ENCODE measurements at places on chromosomes 7 and 10. TPM values are rescaled to one million over a fixed set of nuclear protein-coding genes. Genes with fewer than 3 reads are reported as not detected.

DNA sequence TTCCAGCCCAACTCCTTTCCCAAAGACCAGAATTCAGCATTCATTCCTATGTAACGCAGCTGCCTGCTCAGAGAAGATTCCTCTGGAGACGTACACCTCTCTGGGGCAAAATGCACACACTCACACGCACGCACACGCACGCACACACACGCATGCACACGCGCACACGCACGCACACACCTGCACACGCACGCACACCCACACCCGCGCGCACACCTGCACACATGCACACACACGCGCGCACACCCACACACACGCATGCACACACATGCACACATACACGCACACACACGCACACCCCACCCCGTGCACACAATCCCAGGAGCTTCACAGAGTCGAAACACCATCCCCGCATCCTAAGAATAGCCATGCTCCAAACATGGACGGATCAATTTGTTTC is 13.0 kb downstream of the MMD2 start:
- no peak for DNase-seq

DNA sequence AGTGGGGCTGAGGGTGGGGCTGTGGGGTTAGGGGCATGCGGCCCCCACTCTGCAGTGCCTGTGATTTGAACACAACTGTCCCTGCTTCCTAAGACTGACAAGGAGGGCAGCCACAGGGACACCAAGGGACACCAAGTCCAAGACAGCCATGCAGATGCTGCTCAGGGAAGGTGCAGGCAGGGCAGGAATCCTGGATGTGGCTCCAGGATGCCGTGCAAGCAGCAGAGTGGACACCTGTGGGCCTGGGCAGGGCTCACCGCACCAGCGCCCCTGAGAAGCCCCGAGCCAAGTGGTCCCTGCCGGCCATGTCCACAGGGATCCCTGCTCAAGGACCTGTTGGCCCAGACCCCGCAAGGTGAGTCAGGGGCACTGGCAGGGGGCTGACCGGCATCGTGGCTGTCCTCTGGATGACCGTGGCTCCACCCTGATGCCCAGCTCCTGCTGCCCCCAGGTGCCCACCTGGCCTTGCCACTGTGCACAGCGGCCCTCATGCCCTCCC is 58.5 kb downstream of the STK32C start:
- no peak for DNase-seq

DNA sequence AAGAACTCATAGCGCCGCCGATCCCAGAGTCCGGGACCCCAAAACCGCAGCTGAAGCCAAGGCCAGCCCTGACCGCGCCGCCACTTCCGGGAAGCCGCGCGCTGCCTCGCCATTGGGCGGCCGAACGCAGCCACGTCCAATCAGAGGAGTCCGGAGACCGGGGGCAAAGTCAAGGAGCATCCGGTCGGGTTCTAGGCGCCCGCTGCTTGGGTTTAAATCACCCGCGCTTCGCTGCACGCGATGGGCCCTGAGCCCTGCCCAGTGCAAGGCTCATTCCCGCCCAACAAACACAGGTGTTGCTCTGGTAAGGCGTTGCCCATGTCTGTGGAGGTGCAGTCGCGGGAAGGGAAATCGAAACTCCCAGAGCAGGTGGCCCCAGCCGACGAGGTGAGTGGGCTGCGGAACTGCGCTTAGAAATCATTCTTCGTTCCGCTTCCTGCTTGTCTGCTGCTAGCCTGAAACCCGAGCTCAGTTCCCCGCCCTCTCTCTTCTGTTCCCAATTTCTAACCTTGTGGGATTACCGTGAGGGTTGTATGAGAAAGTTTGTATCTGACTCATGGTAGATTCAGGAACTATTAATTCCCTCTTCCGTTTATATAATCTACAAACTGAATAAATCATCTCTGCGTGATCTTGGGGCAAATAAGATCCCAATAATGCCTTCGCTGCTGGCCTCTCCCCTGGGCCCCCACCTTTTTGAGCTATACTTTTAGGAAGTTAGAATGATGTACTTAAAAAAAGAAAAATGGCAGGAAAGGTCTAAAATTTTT is at the start of gene DCLRE1C:
DCLRE1C (minus strand) TSS at position 96 of the 770 bp plus-strand sequence; CDS start at position 10, 86 bp downstream.
- peak; percentile 89 for DNase-seq

DNA sequence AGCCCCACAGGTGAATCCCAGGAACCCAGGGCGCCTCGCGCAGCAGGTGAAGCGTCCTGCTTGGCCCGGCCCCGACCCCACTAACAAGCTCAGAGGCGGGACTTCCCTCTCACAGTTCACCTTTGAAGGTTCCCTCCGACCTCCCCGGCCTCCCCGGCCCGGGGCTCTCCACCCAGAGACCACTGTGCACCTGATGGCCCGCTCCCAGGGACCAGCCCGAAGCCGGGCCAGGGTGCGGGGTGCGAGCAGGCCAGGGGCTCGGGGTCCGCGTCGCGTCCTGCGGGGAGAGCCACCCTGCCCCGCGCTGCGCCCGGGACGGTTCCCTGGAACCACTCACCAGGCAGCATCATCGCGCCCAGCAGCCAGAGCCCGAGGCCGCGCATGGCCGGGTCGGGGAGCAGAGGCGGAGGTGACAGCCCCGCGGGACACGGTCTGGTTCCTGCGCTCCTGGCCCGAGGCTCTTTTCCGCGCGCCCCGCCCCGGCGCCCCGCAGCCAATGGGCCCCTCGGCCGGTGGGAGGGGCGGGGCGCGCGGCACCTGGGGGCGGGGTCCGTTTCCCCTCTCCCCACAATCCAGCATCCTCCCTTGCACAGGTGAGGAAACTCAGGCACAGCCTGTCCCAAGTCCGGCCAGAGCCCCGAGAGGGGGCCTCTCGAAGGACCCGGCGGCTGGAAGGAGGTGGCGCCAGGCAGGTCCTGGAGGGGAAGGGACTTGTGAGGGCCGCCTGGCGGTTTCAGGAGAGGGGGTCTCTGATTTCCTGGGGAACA is at the start of gene ADAM8:
ADAM8 (minus strand) TSS at position 434 of the 767 bp plus-strand sequence; CDS start at position 383, 51 bp downstream.
- no peak for DNase-seq

Gene CRYGN
- not detected for total RNA-seq

GRCh38 chr10:47311193-47311931 is 10.9 kb upstream of the GDF2 start:
- DNase-seq = peak; percentile 4

DNA sequence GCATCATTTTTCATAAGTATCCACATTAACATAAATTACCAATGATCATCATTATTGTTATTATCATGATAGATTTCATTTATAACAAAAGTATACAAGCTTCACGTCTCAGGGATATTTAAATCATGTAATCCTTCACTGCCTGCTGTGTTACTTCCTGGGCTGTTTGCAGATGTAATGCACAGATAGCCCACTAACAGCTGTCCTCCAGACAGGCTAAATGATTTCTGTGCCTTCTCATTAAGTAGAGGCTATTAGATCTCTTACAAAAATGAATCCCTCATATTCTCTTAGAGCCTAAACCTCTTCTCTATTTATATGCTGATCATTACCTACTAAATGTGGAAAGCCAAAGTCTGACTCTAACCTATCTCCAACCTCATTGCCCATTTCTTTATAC is 9.3 kb downstream of the PCLO start:
- no peak for DNase-seq

Data from fibroblast of villous mesenchyme (primary cell).